ENCODE measurements at places on chromosomes 12 and 14. TPM values are rescaled to one million over a fixed set of nuclear protein-coding genes. Genes with fewer than 3 reads are reported as not detected.

- DNase-seq = no peak
These were observed 194.8 kb upstream of the SEL1L start for GRCh38 chr14:81728447-81728846.

GRCh38 chr12:126397071-126397581 lies 1331.9 kb downstream of the AACS start:
- DNase-seq = peak; percentile 1

DNA sequence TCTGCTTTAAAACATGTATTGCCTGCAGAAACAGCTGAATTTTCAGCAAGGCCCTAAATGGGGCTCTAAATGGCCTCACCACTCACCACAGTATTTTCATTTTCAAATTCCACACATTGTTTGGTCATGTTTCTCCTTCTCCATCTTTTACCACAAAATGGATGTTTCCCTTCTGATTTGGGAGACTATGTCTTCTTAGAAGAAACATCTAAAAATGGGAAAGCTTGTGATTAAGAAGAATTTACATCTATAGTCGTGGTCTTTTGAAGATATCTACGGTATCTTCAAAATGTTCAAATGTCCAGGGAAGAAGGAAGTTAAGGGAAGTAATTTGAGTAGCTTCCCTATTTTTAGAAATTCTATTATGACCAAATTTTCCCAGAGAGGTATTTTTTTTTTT lies 20.7 kb upstream of the TUBA1C start:
- no peak for DNase-seq

DNA sequence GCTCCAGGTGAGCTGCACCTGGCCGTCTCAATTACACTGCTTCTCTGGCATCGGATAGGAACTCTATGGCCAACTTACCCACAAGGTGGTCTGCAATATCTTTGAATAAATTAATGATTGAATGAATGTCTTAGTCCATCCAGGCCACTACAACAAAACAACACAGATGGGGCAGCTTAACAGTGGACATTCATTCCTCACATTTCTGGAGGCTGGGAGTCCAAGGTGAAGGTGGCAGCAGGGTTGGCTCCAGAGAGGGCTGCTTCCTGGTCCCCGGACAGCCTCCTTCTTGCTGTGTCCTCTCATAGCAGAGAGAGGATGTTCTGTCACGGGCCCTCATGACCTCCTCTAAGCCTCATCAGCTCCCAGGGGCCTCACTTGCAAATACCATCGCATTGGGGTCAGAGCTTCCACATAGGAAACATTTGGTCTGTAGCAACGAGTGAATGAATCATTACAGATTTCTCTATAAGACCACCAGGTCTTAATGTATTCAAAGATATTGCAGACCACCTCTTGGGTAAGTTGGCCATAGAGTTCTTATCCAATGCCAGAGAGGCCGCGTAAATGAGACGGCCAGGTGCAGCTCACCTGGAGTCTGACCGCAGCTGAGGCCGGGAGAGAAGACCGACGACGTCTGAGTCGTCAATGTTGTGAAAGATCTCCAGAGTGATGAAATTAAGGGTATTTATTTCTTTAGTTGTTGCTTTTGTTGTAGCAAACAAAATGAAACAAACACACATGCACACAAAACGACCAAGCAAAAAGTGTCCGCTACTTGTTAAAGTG lies 182.7 kb upstream of the C14orf180 start:
- no peak for DNase-seq

GRCh38 chr14:101237252-101237616 lies 324.1 kb upstream of the DIO3 start:
- no peak for DNase-seq

- DNase-seq = no peak
These were observed 5.6 kb upstream of the PNMA1 start for GRCh38 chr14:73719791-73720190.

DNA sequence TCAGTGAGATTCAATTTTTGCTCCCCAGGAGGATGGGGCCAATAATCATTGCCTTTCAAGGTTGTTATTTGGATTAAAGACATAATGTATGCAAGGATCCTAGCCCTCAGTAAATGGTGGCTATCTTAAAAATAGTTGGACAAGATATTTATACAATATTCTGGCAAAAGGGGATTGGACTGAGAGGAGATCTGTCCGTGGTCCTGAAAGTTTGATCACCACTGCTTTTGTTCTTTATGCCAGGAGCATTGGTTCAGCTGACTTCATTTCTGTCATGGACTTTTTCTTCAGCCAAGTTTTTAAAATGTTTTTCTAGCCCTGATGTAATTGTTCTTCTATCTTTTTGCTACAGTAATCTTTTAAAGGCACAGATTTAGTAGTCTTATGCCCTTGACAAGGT lies 70.2 kb upstream of the TCL1A start:
- DNase-seq = no peak

- peak; percentile 10 for DNase-seq
These were observed 118.4 kb upstream of the EVL start for GRCh38 chr14:99946652-99947489.

- no peak for DNase-seq
These were observed 14.2 kb downstream of the CCDC92 start for GRCh38 chr12:123958462-123958861.

DPY19L2 gene
- 5.5 TPM for total RNA-seq

DNA sequence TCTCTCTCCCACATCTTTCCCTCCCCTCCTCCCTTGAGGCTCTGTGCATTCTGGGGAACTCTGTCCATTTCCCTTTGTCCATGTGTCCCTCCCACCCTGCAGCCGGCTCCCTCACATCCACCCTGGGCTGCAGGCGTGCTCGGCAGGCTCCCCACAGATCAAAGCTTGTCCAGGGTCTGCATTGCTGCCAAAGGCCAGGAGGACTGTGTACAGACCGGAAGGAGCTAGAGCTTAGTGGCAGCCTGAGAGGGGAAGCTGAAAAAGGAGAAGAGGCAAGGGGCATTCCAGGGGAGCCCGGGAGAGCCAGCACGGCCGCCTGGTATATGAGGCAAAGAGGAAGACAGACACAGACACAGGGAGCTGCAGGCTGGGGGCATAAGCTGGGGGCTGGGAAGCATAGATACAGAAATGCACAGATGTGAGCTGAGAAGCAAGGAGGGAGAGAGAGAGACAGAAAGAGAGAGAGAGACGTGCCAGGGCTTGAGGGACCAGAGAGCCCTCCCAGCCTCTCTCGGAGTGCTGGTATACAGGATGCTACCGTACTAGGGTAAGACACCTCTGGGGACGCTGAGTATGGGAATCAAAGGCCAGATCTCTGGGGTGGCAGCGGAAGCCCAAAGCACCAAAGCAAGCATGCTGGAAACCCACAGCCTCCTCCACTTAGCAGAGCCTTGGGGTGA lies 3.3 kb downstream of the CD4 start:
- DNase-seq = peak; percentile 34
